ENCODE measurements at places on chromosomes 6 and 20. TPM values are rescaled to one million over a fixed set of nuclear protein-coding genes. Genes with fewer than 3 reads are reported as not detected.

PHIP gene
- 15.3 TPM for total RNA-seq

TRIM31 gene
- total RNA-seq: not detected

ANKEF1 gene
- total RNA-seq: 1.1 TPM

ADA gene
- 4.9 TPM for total RNA-seq

GRCh38 chr20:5820738-5821137, 70.5 kb downstream of the SHLD1 start:
- no peak for DNase-seq

STMND1 gene
- not detected for total RNA-seq

TAP2 gene
- total RNA-seq: 13.6 TPM

- DNase-seq: no peak
Measured at GRCh38 chr20:38883081-38883980, 42.9 kb upstream of the FAM83D start.

DNA sequence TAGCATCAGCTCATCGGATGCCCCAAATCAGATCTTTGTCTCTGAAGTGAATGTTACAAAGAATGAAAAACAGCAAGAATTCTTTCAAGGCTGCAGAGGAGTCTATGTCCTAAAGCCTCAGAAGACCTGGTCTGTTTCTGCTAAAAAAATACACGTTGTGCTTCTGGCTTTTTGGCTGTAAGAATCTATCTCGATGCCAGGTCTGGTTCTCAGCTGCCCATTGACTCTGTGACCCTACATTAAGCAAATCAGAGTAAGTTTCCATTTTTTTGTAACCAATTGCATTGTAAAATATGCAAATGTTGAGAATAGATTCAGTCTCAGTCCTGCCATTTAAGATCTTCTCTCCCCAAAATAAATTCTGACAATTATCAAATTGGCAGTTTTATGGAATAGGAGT, 705.4 kb downstream of the RFPL4B start:
- DNase-seq: no peak

ENPP3 gene
- not detected for total RNA-seq

GRM1 gene
- total RNA-seq: not detected
